ENCODE measurements at places on chromosomes 4 and X. TPM values are rescaled to one million over a fixed set of nuclear protein-coding genes. Genes with fewer than 3 reads are reported as not detected.

The DIPK2B gene
- total RNA-seq = not detected

The MAML3 gene
- total RNA-seq = 13.7 TPM

The HPGD gene
- total RNA-seq = 83.9 TPM

The SYTL5 gene
- total RNA-seq = 0.26 TPM

The LUZP4 gene
- not detected for total RNA-seq

Data from A549 treated with AZD2906 at 1 μM for 4 hours (cell line).